ENCODE measurements at places on chromosomes 3 and 15.
A peak's percentile ranks its signal among the peaks of the same experiment; 100 is the strongest.

GRCh38 chr15:33587773-33588172 lies 277.0 kb downstream of the RYR3 start:
- no peak for DNase-seq

GRCh38 chr15:74259821-74260607 lies 23.9 kb downstream of the CCDC33 start:
- no peak for DNase-seq

DNA sequence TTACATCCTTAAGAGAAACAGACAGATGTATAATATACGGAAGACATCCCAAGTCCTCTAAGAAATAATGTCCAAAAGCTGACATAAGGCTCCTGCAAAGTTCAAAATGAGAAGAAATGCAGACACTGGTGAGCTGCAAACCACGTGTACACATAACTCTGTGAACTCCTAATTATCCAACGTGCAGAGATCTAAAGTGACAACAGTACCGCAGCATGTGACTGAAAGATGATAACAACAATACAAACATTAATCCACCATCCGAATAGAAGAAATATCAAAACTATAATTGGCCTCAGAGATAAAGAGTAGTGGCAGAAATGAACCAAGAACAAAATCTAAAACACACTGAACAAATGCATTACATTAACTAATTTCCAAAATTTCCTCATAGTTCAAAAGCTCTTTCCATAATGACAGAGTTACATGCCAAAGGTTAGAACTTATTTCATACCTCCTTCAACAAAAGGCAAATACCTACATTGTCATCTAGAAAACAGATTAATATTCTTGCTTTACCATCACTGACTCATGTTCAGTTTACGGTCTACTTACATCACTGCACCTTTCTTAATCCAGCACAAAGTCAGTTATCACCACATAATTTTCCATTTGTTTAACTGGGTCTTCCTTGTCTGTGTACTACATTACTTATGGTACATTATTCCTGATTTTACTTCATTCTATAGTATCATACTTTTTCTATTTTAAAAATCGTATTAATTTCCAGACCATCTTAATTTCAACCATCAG lies 2.2 kb downstream of the PDCD10 start:
- DNase-seq: no peak

GRCh38 chr15:38069511-38070011 lies 135.1 kb downstream of the TMCO5A start:
- DNase-seq: no peak

DNA sequence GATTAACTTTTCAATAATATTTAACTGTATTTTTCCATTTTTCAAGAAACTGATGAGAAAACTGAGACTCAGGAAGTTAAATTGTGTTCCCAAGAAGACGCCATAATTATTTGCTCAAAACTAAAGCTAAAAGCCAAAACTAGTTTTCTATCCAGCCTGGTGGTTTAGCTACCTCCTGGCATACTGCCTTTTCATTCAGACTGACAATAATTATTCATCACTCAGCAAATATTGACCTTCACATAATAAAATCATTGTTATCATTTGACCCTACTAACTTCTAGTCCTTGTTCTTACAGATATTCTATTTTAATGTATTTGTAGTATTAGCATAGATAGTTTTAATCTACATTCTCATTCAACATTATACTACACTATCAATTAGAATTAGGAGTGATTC lies 210.6 kb upstream of the GADL1 start:
- no peak for DNase-seq

GRCh38 chr3:69161587-69162307 lies 39.4 kb upstream of the LMOD3 start:
- DNase-seq: no peak

GRCh38 chr15:41897363-41897799 lies 3.5 kb upstream of the SPTBN5 start:
- DNase-seq: no peak

GRCh38 chr3:141049681-141050080 lies 1.5 kb upstream of the SPSB4 start:
- DNase-seq: no peak

DNA sequence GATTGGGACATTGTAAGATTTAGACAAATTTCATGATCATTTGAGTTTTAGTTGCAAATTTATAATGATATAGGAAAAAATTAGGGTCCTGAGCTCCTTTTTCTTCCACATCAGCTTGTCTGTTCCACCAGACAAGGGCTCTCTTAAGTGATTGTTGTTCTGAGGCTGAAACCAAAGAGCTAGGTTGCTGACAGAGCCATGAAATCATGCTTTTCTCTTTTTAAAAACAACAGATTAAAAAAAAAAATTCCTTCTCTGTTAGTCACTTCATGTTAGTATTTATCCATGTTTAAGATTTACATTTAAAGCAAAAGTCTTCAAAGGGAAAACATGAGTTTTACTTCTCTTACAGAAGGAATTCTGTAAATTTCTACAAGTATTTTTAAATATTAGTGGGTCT lies 56.8 kb downstream of the ATP2C1 start:
- no peak for DNase-seq

GRCh38 chr3:34263101-34263621 lies 464.7 kb downstream of the PDCD6IP start:
- DNase-seq: no peak

- DNase-seq: no peak
These were observed 47.2 kb upstream of the ICE2 start for GRCh38 chr15:60526127-60526616.

DNA sequence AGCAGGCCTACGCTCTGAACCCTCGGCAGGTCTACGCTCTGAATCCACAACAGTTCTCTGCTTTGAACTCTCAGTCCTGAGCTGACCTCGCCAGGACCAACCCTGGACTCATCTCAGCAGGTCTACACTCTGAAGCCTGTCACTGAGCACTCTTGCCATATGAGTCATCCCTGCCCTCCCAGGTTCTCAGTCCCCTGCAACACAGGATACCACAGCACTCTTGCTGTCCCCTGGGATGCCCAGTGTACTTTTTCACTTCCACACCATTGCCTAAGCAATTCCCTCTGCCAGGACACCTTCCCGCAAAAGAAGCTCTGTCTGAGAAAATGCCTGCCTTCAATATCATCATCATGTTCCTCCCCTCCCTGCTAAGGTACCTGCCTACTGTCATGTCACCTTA lies 42.0 kb downstream of the NUP210 start:
- DNase-seq: no peak

GRCh38 chr3:192514754-192515663 lies 212.3 kb downstream of the FGF12 start:
- DNase-seq: no peak

DNA sequence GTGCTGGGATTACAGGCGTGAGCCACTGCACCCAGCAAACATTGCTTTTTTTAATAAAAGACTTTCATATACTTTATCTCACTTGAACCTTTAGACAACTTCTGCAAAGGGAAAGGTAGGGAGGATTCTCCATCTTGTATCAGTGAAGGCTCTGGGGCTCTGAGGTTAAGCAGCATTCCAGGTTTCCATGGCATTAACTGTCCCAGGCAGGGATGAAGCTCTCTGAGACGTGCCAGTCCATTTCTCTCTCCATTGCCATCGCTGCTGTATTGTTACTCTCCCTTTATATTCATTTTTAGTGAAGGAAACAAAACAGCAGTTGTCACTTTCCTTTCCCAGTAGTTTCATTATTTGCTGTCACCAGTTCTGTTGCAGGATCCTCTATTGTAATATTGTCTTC lies 342.4 kb downstream of the LPP start:
- no peak for DNase-seq

GRCh38 chr3:159667261-159667660 lies 321.4 kb upstream of the IL12A start:
- no peak for DNase-seq

GRCh38 chr3:10194328-10195071 lies 29.8 kb downstream of the IRAK2 start:
- peak; percentile 14 for DNase-seq
